ENCODE measurements at places on chromosomes 12 and 14.
A peak's percentile ranks its signal among the peaks of the same experiment; 100 is the strongest.

DNA sequence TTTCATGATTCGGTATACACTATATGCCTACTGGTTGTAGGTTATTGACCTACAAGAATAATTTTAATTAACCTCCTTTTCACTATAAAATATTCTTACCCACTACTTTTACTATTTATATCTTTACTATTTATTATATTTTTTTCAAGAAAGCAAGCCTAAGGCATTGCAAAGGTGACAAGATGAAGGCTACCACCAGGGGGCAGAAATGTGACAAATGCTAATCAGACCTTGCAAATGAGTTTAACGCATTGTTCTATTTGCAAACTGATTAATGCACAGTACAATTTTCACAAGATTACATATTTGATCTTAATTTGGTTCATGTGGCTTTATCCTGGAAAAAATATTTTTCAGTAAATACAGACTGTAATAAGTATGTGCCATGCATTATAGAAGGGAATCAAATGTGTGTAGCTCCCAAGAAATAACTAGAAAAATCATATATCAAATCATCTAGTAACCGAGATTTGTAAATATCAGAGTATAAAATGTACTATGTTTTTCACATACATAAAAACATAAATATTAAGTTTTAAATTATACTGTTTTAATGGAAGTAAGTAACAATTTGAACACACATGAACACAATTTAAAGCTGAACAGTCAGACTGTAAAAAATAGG lies 107.0 kb downstream of the ADAMTS20 start:
- DNase-seq, result peak; percentile 66

DNA sequence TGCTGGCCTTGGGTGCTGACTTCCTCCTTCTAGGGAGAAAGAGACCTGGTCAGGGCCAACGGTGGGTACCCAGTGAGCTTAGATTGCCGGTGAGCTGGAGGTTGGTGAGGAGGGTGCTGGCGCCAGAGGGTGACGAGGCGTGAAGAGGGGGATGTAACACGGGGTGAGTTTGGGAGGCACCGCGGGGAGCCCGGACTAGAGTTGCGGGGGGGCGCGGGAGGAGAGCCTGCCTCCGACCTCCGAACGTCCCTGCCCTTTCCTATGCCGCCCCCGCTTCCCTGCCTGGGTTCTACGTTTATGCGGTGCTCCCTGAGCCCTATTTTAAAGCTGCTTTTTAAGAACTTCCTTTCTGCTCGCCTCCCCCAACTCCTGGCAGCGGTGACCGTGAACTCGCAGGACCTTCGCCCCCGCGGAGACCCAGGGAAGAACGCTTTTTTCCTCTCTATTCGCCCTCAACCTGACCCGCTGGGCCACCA lies 18.6 kb downstream of the OR6S1 start:
- DNase-seq, result no peak

DNA sequence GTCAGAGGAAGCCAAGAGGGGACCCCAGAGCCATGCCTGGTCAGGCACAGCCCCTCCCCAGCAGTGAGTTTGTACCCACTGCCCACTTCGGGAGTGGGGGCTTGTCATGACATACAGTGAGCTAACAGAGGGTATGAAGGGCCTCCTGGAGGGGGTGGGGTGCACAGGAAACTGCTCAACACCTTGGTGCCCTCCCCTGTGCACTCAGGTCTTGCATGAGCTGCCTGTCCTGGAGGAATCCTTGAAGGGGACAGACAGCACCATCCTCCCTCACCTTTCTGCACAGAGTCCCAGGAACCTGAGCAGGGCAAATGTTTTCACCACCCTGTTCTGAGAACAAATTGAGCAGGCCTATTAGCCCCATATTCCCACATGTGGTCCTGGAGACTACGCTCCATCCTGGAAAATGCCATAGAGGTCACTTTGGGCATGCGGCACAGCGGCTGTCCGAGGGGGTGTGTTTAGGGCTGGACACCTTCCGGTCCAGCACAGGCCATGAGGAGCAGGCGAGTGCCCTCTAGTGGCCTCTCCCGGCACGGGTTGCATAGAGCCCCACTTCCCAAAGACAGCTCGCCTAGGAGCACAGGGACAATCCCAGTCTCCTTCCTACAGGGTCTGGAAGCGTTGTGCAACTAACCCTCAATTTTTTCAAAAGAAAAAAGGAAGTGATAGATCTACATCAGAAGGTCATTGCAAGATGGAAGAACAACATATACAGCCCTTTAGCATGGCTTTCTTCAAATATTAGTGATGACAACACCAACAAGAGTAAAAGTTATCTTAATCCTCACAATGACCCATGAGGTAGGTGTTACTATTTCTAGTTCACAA lies 31.9 kb upstream of the ZFP36L1 start:
- no peak for DNase-seq

- DNase-seq, result no peak
Observed at GRCh38 chr12:11998944-11999315, 71.8 kb upstream of the BCL2L14 start.

DNA sequence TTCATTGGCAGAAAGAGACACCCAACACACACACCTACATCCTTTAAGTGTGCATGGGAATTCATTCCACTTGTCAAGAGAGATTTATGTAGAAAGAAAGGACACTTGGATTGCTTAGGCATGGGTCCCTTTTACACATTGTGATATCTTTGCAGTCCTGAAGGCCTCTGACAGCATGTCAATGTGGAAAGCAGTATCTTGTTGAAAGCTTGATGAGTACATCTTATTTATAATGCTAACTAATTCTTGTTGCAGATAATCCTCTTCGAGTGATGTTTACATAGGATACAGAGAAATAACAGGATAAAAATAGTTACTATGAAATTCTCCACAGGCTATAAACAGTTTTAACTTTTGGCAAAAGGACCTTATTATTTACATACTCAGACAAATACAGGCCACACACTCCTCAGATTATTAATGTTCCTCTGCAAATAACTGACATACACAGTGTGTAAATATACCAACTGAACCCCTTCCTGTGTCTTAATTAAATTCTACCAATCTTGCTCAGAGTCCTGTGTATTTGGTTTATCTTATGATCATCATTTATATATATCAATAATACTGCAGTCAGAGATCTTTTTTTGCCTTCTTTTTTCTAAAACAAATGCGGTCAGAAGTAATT lies 111.8 kb upstream of the DIO2 start:
- no peak for DNase-seq

GRCh38 chr12:43832463-43833168 lies 3.3 kb upstream of the TMEM117 start:
- DNase-seq, result no peak

DNA sequence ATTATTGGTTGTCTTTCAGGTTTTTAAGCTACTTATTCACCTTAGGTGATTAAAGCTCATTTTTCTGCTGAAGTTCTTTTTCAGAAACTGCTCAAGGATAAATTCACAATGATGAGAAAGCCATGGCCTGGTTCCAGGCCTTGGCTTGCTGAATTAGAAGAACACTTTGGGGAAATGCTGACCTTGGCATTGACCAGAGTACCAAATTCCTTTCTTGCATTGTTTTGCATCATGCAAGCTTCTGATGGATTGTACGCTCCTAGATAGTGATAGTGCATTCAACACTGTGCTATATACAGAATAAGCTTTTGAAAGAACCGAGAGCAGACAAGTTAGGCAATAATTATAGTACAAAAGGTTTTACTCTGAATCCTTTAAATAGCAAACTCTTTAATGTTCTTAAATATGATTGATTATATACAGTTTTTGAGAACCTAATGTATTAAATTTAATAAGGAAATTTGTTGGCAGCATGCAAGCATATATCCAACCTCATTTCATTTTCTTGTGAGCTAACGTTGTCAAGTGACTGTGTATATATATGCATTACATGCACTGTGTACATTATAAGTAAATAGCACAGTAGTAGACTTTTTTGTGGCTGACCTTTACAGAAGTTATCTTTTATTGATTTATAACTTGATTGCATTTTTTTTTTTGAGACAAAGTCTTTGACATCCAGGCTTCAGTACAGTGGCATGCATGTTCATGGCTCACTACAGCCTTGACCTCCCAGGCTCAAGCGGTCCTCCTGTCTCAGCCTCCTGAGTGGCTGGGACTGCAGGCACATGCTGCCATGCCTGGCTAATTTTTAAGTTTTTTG lies 99.2 kb downstream of the DIP2B start:
- DNase-seq, result no peak

All from glomerular endothelial cell (primary cell).